Temporal lobe (tissue), 4 donors: ENCODE measurements at places on chromosomes 1 and 21. TPM values are rescaled to one million over a fixed set of nuclear protein-coding genes. Genes with fewer than 3 reads are reported as not detected.

RGS7 gene
- 16.0 TPM for total RNA-seq

C1orf94 gene
- total RNA-seq = 0.25 TPM

TMPRSS15 gene
- under 0.01 TPM for total RNA-seq

VCAM1 gene
- total RNA-seq = 19.9 TPM

DIRAS3 gene
- 4.2 TPM for total RNA-seq

MTX1 gene
- total RNA-seq = 14.0 TPM

TFB2M gene
- 13.8 TPM for total RNA-seq

TMEM82 gene
- not detected for total RNA-seq

ADGRB2 gene
- total RNA-seq = 60.2 TPM

CSMD2 gene
- 22.9 TPM for total RNA-seq

HRNR gene
- total RNA-seq = not detected

DMBX1 gene
- total RNA-seq = not detected

AIRE gene
- total RNA-seq = under 0.01 TPM

KIAA1614 gene
- total RNA-seq = 3.0 TPM

PRKAA2 gene
- total RNA-seq = 29.5 TPM

SPEN gene
- total RNA-seq = 75.0 TPM

CELA3A gene
- total RNA-seq = not detected

AADACL4 gene
- total RNA-seq = not detected

LCE3D gene
- not detected for total RNA-seq

AIM2 gene
- 13.3 TPM for total RNA-seq

GPATCH2 gene
- total RNA-seq = 18.4 TPM

ADAMTS1 gene
- 7.1 TPM for total RNA-seq

DDOST gene
- total RNA-seq = 81.4 TPM

SPRR4 gene
- not detected for total RNA-seq

FLG2 gene
- 0.25 TPM for total RNA-seq

DNMT3L gene
- not detected for total RNA-seq

OR10K2 gene
- not detected for total RNA-seq

POU3F1 gene
- total RNA-seq = 6.1 TPM

PODN gene
- total RNA-seq = 1.5 TPM

CALML6 gene
- total RNA-seq = under 0.01 TPM

REN gene
- not detected for total RNA-seq

TEDDM1 gene
- not detected for total RNA-seq

B3GALT5 gene
- total RNA-seq = 0.74 TPM

TMEM61 gene
- not detected for total RNA-seq

MAP3K21 gene
- total RNA-seq = 3.2 TPM

EDARADD gene
- 3.4 TPM for total RNA-seq

SMIM1 gene
- not detected for total RNA-seq

ELF3 gene
- 0.74 TPM for total RNA-seq

PRKCZ gene
- total RNA-seq = 53.1 TPM

RAB42 gene
- 3.2 TPM for total RNA-seq

OR2T29 gene
- not detected for total RNA-seq

PSEN2 gene
- total RNA-seq = 20.4 TPM

LORICRIN gene
- total RNA-seq = 0.25 TPM

FALEC gene
- not detected for total RNA-seq
